Aorta (tissue), 5 donors: ENCODE measurements at places on chromosomes 1 and 21. TPM values are rescaled to one million over a fixed set of nuclear protein-coding genes. Genes with fewer than 3 reads are reported as not detected.

DNA sequence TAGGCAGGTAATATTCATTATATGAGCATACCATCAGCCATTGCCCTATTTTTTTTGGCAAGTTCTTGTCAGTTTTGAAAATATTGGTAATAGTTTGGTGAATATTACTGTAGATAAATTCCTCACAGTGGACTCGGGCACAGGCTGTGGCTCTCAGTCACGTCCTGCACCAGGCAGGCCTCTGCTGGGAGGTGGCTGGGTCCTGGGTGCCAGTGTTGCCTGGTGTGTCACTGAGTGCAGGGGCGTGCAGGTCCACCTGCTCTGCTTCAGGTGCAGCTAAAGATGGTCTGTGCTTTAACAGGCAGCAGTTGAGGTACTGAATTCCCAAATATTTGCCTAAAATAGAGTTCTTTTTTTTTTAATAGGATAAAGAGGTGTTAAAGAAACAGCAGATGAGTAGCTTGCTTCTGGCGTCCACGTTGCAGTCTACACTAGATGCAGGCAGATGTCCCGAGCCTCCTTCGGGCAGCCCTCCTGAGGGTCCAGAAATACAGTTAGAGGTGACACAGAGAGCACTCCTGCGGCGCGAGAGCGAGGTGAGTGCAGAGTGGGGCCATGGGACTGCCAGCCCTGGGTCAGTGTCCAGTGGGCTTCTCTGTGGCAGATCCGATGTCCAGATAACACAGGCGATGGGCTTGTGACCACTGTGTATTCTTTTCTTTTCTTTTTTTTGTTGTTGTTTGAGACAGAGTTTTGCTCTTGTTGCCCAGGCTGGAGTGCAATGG, 57.3 kb upstream of the DIP2A start:
- no peak overlapping the region for H3K4me3 ChIP-seq
- H3K36me3 ChIP-seq = no peaks in the 10 kb centered on the region
- H3K27ac ChIP-seq = no peak overlapping the region

Gene AMPD1
- total RNA-seq = not detected

DNA sequence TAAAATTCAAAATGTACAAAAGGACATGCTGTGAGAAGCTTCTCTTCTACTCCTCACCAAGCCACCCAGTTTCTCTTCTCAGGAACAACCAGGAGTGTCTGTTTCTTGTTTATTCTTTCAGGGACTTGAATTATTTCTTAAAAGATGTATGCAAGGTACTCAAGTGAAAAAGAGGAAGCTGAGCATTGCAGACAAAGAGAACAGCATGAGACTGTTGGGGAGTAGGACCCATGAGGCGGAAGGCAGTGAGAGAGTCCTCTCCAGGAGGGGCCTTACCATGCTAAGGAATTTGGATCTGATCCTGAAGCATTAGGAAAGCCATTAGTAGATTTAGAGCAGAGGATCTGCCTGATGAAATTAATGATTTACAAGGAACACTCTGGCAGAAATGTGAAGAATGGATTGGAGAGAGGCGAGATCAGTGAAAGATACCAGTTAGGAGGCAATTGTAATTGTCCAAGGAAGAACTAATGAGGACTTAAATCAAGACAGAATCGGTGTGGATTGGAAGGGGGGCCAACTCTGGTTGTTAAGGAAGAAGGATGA, 14.7 kb upstream of the SSX2IP start:
- H3K36me3 ChIP-seq = no peaks in the 10 kb centered on the region
- H3K27ac ChIP-seq = no peak overlapping the region
- H3K4me3 ChIP-seq = no peak overlapping the region

Gene CD2
- 5.5 TPM for total RNA-seq

GRCh38 chr1:161159913-161160243, 578 bp downstream of the USP21 start:
- no peaks in the 10 kb centered on the region for H3K4me1 ChIP-seq
- H3K4me3 ChIP-seq = peak overlapping the region; percentile 61
- no peaks in the 10 kb centered on the region for H3K27me3 ChIP-seq
- H3K27ac ChIP-seq = no peak overlapping the region

Gene WNT4
- not detected for total RNA-seq

DNA sequence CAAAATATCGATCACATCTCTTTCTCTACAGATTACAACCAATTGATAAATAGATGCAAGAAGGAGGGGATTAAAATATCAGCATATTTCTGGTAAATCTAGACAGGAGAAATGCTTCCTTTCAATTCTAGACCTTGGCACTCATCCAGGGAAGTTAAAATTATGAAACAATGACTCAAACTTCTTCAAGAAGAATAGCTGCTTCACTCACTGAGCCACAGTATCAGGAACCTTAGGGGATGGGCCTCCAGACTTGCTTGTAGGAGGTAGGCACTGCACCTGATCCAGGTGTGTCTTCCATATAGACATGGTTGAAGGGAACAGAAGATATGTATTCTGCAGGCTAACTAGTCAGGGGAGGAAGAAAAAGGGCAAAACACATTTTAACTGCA, 9.8 kb downstream of the SLAMF7 start:
- DNase-seq = no peak
- H3K4me1 ChIP-seq = no peaks in the 10 kb centered on the region
- H3K36me3 ChIP-seq = no peaks in the 10 kb centered on the region

- no peak overlapping the region for H3K27ac ChIP-seq
- H3K27me3 ChIP-seq = no peaks in the 10 kb centered on the region
- DNase-seq = no peak
- no peaks in the 10 kb centered on the region for H3K4me1 ChIP-seq
- H3K36me3 ChIP-seq = no peaks in the 10 kb centered on the region
Observed at GRCh38 chr1:207302618-207303393, 18.7 kb upstream of the CD55 start.

DNA sequence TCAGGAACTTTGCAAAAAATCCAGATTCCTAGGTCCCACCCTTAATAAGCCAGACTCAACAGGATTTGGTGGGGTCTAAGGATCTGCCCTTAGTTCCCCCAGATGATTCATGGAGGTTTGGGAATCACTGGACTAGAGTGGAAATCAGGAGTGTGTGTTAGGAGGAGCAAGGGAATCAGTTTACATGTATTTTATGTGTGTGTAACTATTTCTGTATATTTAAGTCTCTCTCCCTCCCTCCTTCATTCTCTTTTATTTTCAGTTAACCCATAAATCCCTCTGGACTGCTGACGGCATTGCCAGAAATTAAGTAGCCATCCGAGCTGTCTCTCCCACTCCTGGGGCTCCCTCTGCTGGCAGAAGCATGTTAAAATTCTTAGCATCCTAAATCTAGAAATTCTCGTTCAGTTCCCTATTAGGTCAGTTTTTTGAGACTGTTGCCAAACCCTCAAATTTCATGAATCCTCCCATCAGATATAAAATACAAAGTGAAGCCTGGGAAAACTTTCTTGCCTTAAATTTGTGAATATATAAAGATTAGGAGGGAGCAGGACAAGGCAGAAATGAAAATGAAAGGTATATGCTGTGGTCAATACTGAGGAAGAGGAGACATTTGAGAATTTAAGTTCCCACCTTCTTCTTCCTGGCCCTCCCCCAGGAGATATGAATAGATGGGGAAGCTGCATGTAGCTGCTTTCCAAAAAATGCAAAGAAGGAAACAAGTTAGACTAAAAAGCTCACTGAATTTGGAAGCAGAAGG, 11.7 kb upstream of the HSD11B1 start:
- no peaks in the 10 kb centered on the region for H3K36me3 ChIP-seq
- no peaks in the 10 kb centered on the region for H3K4me1 ChIP-seq
- DNase-seq = peak; percentile 79
- no peaks in the 10 kb centered on the region for H3K27me3 ChIP-seq
- H3K4me3 ChIP-seq = no peak overlapping the region
- no peak overlapping the region for H3K27ac ChIP-seq

Gene MRPL55
- 35.4 TPM for total RNA-seq

- no peak overlapping the region for H3K4me3 ChIP-seq
- DNase-seq = no peak
- H3K4me1 ChIP-seq = no peaks in the 10 kb centered on the region
- H3K27me3 ChIP-seq = no peaks in the 10 kb centered on the region
Observed at GRCh38 chr1:217495249-217495648, 135.6 kb downstream of the GPATCH2 start.

Gene SLC9C2
- total RNA-seq = not detected

- no peaks in the 10 kb centered on the region for H3K4me1 ChIP-seq
- no peaks in the 10 kb centered on the region for H3K27me3 ChIP-seq
- no peak for DNase-seq
- no peaks in the 10 kb centered on the region for H3K36me3 ChIP-seq
Observed at GRCh38 chr21:36321325-36322082, 1.5 kb downstream of the MORC3 start.

Gene LPGAT1
- total RNA-seq = 42.2 TPM

Gene LHX4
- not detected for total RNA-seq

DNA sequence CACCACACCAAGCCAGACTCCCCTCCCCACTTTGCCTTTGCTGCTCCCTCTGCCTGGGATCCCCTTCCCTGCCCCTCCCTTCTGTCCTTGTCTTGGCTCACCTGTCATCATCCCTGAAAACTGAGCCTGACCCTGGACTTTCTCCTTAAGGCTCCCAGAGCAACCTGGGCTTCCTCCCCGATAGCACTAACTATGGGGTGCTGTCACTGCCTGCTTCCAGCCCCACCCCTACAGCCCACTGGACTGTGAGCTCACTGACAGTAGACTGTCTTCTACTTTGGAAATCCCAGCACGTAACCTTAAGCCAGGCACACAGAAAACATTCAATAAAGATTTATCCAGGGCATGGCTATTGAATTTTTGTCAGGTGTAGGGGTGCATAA, 9.5 kb upstream of the CSF1 start:
- no peaks in the 10 kb centered on the region for H3K36me3 ChIP-seq
- H3K4me3 ChIP-seq = no peak overlapping the region
- no peak overlapping the region for H3K27ac ChIP-seq
- H3K4me1 ChIP-seq = no peaks in the 10 kb centered on the region
- no peaks in the 10 kb centered on the region for H3K27me3 ChIP-seq

DNA sequence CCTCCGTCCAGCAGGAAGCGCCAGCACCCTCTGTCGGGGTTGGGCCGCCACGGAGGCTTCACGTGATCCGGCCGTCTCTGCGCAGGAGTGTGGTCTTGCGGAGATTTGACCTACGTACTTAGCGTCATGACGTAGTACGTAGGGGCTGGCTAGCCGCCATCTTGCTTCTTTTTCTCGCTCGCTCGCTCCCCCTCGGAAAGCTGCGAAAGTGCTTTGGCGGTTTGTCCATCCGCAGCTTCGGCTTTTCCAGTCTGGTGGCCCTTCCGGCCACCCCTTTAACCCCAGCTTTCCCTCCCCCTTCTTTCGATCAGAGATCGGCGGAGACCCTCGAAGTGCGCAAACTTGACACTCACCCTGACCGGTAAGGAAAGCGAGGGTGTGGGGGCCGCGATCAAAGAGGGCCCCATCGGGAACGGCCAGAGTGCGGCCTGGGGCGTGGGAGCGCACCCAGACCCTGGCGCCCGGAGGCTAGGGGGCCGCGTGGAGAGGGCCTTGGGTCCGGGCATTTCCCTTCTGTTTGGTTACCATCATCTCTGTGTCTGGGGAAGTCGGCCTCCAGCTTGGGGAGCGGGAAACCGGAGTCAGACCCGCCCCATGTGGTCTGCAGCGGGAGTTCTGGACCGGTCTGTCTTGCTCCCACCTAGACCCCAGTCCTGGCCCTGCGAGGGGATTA, at the start of gene PRRC2C:
PRRC2C (plus strand) TSS at position 156 of the 673 bp plus-strand sequence. CDS start 26,559 bp downstream, outside the sequence.
- no peaks in the 10 kb centered on the region for H3K4me1 ChIP-seq
- H3K27ac ChIP-seq = peak within 1 kb of the TSS; percentile 84
- H3K36me3 ChIP-seq = no peaks in the 10 kb centered on the region
- peak; percentile 99 for DNase-seq
- peak within 1 kb of the TSS; percentile 74 for H3K4me3 ChIP-seq

DNA sequence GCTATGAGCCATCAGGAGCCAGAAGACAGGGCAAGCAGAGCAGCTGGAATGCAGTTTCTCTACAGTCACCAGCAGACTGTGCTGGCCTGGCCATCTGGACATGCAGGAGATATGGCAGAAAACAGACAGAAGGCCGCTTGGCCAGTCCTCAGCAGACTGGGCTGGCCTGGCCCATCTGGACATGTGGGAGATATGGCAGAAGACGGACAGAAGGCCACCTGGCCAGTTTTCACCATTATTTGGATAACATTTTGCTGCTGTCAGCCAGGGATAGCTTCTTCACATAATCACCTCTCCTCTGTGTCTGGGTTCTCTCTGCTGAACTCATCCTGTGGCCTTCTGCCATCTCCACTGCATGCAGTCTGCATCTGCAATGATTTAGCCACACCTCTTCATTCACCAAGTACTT, 25.0 kb upstream of the CACYBP start:
- H3K36me3 ChIP-seq = peaks cover 2% of the 10 kb centered on the region
- H3K4me3 ChIP-seq = no peak overlapping the region
- no peak overlapping the region for H3K27ac ChIP-seq
- DNase-seq = no peak
- no peaks in the 10 kb centered on the region for H3K4me1 ChIP-seq
- H3K27me3 ChIP-seq = no peaks in the 10 kb centered on the region

Gene TNFRSF18
- 1.1 TPM for total RNA-seq

GRCh38 chr1:235941876-235942624, 75.3 kb upstream of the LYST start:
- no peak overlapping the region for H3K4me3 ChIP-seq
- H3K4me1 ChIP-seq = no peaks in the 10 kb centered on the region
- H3K27me3 ChIP-seq = no peaks in the 10 kb centered on the region
- H3K36me3 ChIP-seq = no peaks in the 10 kb centered on the region
- no peak overlapping the region for H3K27ac ChIP-seq

DNA sequence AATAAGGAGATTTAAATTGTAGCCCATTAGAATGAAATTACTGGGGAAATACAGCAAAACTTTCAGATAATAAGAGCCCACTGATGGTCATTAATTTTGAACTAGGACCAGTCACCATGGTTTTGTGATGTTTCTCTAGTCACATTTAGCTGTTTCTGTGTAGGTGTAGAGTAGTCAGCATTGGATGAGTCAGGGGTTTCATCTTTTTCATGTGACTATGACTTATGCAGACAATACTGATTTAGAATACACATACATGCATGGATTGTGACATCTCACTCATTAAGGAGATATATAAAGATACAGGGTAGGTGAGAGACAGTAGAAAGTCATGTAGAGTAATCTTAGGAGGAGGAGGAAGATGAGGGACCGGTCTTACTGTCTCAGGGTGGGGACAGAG, 1192.7 kb downstream of the KCNT2 start:
- no peaks in the 10 kb centered on the region for H3K36me3 ChIP-seq
- H3K4me1 ChIP-seq = no peaks in the 10 kb centered on the region
- H3K27ac ChIP-seq = no peak overlapping the region
- no peak for DNase-seq
- H3K4me3 ChIP-seq = no peak overlapping the region

DNA sequence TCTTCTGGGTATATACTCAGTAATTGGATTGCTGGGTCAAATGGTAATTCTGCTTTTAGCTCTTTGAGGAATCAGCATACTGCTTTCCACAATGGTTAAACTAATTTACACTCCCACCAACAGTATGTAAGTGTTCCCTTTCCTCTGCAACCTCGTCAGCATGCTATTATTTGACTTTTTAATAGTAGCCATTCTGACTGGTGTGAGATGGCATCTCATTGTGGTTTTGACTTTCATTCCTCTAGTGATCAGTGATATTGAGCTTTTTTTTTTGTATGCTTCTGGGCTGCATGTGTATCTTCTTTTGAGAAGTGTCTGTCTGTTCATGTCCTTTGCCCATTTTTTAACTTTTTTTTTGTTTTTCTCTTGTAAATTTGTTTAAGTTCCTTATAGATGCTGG, 279.4 kb downstream of the PTGER3 start:
- no peak overlapping the region for H3K4me3 ChIP-seq
- no peak for DNase-seq
- H3K27me3 ChIP-seq = no peaks in the 10 kb centered on the region

Gene AMY1B
- not detected for total RNA-seq

GRCh38 chr1:56436912-56437417, 142.4 kb downstream of the PLPP3 start:
- no peak overlapping the region for H3K27ac ChIP-seq
- peaks cover 6% of the 10 kb centered on the region for H3K4me1 ChIP-seq
- no peaks in the 10 kb centered on the region for H3K27me3 ChIP-seq
- H3K4me3 ChIP-seq = no peak overlapping the region
- H3K36me3 ChIP-seq = no peaks in the 10 kb centered on the region

Gene FABP3
- 30.8 TPM for total RNA-seq

GRCh38 chr1:3456449-3456963, 2.0 kb downstream of the ARHGEF16 start:
- no peak overlapping the region for H3K4me3 ChIP-seq
- no peaks in the 10 kb centered on the region for H3K4me1 ChIP-seq
- DNase-seq = no peak
